ENCODE measurements at places on chromosomes 4 and X.

DNA sequence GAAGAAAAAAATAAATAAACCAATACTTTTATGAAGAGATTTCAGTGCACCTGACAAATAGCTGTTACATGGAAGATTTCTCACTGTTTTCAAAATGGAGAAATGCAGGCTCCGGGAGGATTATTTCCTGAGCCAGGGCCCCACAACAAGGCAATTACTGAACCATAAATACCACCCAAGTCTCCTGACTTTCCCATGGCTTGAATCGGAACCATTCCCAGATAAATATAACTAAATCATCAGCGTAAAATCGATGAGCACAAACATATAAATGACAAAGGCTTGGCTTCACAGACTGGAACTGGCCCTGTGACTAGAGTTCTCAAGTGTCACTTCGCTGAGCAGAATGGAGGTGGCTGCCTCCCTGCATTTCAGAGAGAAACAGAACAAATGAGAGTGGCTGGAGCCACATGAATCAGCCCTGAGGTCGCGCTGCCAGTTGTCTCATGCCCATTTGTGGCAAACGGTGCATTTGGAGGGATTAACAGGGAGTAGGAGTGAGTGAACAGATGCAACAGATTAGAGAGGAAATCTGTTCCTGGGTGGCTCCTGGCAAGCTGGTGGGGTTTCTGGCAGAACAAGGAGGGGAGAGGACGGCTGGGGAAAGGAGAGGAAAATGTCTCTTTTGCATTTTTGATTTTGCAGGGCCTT, 57.3 kb upstream of the STIM2 start:
- DNase-seq: no peak

- no peak for DNase-seq
Observed at GRCh38 chr4:48420144-48420543, 63.0 kb upstream of the SLC10A4 start.

DNA sequence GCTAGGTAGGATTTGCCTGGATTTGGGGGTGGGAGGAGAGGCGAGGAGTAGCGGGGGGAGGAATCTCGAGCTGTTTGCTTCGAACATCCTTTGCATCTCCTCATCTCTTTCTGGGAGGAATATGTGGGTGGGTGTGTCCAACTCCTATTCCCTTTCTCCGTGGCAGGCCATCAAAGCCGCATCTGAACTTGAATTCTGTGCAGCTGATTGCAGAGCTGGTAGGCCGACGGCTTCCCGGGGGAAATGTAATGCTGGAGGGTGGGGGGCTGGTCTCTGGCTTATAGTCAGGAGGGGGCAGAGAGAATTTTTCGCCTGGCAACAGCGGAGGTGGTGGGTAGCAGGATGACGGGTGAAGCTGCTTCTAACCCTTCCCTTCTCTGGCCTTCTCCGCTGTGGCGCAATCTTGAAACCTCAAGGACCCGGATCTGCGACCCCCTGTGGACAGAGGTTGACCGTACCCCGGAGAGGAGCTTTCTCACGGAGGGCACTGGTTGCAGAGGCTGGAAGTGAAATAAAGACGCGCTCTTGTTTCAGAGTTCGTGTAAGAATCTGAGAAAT, 628 bp downstream of the ZCCHC12 start:
- DNase-seq: no peak

DNA sequence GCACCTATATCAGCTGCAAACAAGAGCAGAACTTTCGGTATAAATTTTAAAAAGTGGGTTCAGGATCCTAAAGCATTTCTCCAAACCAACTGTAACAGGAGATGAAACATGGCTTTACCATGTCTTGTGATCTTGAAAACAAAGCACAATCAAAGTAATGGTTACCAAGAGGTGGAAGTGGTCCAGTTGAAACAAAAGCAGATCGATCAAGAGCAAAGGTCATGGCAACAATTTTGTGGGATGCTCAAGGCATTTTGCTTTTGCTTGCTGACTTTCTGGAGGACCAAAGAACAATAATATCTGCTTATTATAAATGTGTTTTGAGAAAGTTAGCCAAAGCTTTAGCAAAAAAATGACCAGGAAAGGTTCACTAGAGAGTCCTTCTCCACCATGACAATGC, 116.9 kb upstream of the RAP2C start:
- no peak for DNase-seq

- DNase-seq: no peak
Observed at GRCh38 chrX:131633285-131633917, 89.5 kb downstream of the OR13H1 start.

DNA sequence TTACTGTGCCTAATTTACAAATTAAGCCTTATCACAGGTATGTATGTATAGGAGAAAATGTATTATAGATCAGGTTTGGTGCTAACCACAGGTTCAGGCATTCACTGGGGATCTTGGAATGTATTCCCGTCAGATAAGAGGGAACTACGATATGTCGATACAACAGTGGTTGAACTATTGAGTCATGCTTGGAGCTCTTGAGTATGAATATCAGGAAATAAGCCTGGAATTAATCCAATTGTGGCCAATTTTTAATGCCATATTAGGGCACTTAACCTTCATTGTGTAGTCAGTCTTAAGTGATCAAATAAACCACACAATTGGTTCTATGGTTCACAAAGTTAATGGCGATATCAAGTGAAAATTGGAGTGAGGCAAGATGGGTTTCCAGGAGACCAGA, 556.5 kb downstream of the IL1RAPL1 start:
- no peak for DNase-seq

Data from stimulated activated CD8-positive, alpha-beta memory T cell treated with anti-CD3 and anti-CD28 coated beads, Interleukin-4, amount 100 ng/mL, for 1 hour (primary cell).